Muscle of arm (tissue), 14 donors: ENCODE measurements at places on chromosomes 16 and 17. TPM values are rescaled to one million over a fixed set of nuclear protein-coding genes. Genes with fewer than 3 reads are reported as not detected.

The MYL11 gene
- polyA plus RNA-seq = 9,967 TPM

- DNase-seq = no peak
Observed at GRCh38 chr17:44360826-44361225, 2.8 kb downstream of the FAM171A2 start.

DNA sequence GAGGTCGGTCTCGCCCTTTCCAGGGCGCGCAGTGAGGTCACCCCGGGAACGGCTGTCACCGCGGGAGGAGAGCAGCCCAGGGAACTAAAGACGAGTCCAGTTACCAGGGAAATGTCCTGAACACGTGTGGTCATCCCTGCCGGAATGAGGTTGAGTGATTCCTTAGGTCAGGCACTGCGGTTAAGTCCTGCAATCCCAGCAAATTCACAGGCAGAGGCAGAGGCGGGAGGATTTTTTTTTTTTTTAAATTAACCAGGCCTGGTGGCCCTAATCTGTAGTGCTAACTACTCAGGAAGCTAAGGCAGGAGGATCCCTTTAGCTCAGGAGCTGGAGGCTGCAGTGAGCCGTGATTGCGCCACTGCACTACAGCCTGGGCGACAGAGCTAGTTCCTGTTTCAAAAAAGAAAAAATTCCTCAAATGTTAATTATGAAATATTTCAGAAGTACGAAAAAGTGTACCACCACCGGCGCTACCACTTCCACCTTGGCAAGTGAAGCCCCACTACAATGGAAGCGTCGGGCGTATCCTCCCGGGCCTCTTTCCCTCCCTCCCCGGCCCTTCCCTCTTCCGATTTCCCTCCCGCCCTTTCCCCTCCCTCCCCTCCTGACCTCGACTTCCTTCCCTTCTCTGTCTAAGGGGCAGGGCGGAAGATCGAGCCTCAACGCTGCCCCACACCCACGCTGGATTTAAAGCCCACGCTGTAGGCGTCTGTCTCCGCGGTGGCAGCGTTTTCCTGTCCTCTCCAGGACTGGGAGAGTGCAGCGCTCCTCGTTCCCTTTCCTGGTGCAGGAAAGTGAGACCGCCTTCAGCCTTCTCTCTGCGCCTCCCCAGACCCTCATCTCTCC lies 27.3 kb downstream of the SLFN11 start:
- peak; percentile 59 for DNase-seq

DNA sequence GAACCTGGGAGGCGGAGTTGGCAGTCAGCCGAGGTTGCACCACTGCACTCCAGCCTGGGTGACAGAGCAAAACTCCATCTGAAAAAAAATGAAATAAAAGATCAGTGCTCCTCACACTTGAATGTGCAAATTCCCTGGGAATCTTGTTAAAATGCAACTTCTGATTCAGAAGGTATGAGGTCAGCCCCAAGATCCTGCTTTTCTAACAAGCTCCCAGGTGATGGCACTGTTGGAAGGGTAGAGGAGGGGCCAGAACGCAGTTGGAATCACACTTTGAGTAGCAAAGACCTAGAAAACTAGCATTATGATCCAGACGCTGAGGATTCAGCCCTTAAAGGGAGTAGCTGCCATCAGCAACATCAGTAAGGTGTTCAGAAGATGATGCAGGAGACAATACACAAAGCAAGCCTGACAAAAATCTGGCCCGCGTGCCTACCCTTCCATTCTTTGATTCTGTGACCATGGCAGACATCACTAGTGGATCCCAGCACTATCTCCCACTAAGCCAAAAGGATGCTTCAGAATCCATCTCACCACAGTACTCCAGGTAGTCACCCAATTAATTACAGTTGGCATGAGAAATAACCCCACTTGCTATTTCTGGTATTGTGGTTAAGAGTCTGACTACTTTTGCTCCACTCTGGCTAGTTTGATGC lies 33.1 kb upstream of the MEIOC start:
- DNase-seq = no peak

GRCh38 chr17:18105027-18105426 lies 3.5 kb upstream of the MYO15A start:
- no peak for DNase-seq

- no peak for DNase-seq
Observed at GRCh38 chr16:89324056-89325010, 106.8 kb downstream of the ZNF778 start.

DNA sequence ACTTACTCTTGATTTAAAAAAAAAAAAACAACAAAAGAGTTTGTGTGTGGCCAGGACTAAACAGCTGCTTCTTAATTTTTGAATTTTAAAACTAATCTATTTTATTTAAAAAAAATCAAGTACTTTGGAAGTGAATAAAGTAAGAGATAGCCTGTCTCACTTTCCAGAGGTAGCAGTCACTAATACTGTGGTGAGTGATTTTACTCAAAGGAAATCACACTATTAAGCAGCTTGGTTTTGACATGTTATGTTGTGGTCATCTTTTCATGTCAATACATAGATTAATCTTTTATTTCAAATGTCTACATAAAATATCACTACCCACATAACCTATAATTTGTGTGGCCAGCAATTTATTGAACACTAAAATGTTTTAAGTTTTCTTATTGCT lies 102.2 kb upstream of the HLF start:
- DNase-seq = no peak

GRCh38 chr17:17931159-17931558 lies 41.0 kb downstream of the TOM1L2 start:
- no peak for DNase-seq
